ENCODE measurements at places on chromosomes 4 and X.

GRCh38 chr4:38091636-38092035 is 131.4 kb downstream of the PTTG2 start:
- no peak for DNase-seq

- no peak for DNase-seq
These were observed 36.8 kb downstream of the ING2 start for GRCh38 chr4:183541752-183542040.

DNA sequence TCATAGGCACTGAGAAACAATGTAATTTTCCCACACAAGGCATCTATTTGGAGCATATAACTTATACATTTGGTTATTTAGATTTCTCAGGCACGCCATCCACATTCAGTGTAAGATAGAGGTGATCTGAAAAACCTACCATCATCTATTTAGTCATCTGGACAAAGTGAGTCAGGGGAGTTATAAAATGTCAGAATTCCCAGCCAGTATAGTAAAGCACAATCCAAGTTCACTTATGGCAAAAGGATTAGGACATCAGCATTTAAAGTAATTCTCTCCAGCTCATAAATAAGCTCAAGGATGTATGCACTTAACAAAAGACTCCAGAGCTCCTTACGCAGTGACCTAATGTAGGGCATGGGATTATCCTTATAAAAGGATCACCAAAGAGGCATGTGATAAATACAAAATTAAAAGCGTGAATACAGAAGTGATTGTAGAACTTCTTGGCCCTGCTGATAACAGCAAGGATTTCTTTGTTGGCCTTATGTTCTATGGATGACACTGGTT is 65.3 kb upstream of the DCLK2 start:
- DNase-seq, result no peak

- DNase-seq, result no peak
These were observed 126.9 kb upstream of the NRK start for GRCh38 chrX:105695451-105695850.

DNA sequence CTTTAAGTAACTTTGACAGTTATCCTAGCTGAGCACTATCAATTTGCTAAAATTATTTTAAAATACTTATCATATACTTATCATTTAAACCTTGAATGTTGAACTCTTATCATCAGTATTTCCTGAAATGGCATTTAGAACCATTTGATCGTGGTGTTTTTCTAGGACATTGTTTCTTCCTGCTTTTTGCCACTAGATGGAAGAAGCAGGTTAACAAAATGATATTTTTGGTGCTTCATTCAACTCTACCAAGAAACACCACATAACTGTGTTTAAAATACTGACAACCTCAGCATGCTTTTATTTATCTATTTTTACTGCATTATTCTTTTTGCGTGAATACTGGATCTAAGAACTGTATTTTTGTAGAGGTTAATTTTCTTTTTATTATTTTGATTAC is 44.6 kb downstream of the C4orf33 start:
- DNase-seq, result no peak

- no peak for DNase-seq
These were observed 2.4 kb downstream of the SLC49A3 start for GRCh38 chr4:686413-687040.

DNA sequence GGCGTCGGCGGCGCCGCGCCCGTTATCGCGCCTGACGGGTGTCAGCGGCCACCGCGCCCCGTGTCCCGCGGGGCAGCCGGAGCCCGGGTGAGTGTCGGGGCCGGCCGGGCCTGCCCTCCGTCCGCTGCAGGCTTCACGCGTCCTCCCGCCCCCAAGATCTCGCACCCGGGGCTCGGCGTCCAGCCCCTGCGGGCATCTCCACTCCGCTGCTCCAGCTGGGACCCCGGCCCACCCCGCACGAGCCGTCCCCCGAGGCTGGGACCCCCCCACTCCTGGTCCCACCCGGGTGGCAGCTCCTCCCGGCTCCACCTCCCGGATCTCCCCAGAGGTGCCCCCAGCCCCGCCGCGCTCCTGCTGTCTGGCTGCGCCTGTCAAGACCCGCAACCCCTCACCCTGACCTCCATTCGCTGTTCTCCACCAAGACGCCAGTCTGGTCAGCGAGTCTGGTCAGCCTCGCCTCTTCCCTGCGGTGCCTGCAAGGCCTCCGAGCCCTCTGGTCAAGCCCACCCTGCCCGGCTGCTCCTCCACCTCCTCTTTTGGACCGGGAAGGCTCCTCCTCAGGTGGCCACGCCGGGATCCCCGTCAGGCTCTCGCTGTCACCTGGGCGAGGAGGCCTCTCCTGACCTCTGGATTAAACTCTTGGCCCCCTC is 66.0 kb upstream of the NKX1-1 start:
- DNase-seq, result no peak

DNA sequence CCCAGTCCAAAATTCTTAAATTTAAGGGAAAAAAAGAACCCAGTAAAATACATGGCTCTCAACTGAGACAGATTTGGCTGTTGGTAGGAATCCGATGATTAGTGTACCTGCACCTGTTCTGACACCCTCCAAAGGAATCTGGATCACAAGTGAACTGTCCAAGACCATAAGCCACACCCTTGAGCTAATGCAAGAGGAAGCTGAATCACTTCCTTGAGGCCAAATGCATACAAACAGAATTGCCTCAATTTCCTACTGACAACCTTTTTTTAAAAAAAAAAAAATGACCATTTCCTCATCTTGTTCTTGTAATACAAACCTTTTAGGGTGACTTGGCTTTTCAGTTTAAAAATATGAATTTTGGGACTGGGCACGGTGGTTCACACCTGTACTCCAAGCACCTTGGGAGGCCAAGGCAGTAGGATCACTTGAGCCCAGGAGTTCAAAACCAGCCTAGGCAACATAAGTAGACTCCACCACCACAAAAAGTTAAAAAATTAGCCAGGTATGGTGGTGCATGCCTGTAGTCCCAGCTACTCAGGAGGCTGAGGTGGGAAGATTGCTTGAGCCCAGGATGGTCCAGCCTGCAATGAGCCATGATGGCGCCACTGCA is 10.7 kb upstream of the FBXL5 start:
- DNase-seq, result no peak

DNA sequence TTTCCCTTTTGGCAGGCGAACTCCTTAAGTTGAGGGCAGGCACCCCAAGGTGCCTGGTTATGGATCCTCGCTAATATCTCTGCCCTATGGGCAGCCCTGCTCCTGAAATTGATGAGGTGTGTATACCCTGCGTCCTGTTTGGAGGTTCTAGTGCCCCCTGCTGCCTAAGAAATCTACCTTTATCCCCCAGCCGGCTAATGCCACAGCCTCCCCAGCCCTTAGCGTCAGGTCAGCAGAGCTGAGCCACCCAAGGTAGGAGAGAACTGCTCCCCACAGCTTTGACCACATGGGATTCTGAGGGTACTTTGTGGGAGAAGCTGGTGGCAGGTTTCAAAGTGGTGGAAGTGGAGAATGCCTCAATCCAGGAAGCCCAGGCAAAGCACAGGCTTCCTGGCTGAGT is 50.8 kb downstream of the ANAPC4 start:
- no peak for DNase-seq

GRCh38 chr4:29326004-29326403 is 1394.2 kb upstream of the PCDH7 start:
- no peak for DNase-seq
